Bronchial smooth muscle cell (primary cell): ENCODE measurements at places on chromosomes 16 and 17. TPM values are rescaled to one million over a fixed set of nuclear protein-coding genes. Genes with fewer than 3 reads are reported as not detected.

CASKIN1 gene
- 0.09 and 0.16 TPM in 2 replicates for total RNA-seq

DNAAF1 gene
- total RNA-seq, result under 0.01 TPM in 2 replicates

KRT9 gene
- not detected in 2 replicates for total RNA-seq

MAP2K6 gene
- 3.0 and 3.3 TPM in 2 replicates for total RNA-seq

PHF12 gene
- total RNA-seq, result 10.7 and 14.5 TPM in 2 replicates

AOC3 gene
- 0.16 and 1.9 TPM in 2 replicates for total RNA-seq

SPATA22 gene
- total RNA-seq, result not detected in 2 replicates

GINS2 gene
- total RNA-seq, result 0.77 and 1.9 TPM in 2 replicates

NGFR gene
- 0.26 and 0.32 TPM in 2 replicates for total RNA-seq

LRRC37A3 gene
- 3.5 and 4.1 TPM in 2 replicates for total RNA-seq

CEP20 gene
- 24.3 and 30.6 TPM in 2 replicates for total RNA-seq

OR1A2 gene
- total RNA-seq, result not detected in 2 replicates

KRT33B gene
- total RNA-seq, result not detected in 2 replicates

CISD3 gene
- total RNA-seq, result 2.3 and 3.8 TPM in 2 replicates

DYNLRB2 gene
- total RNA-seq, result 0.32 TPM in 1 of 2 replicates, not detected in the other

NOG gene
- total RNA-seq, result under 0.01 TPM in 1 of 2 replicates, not detected in the other

MBTD1 gene
- total RNA-seq, result 10.9 and 14.9 TPM in 2 replicates

VAT1L gene
- 7.7 TPM in 1 of 2 replicates, not detected in the other for total RNA-seq

RAD51D gene
- total RNA-seq, result 12.5 and 15.0 TPM in 2 replicates

PRCD gene
- total RNA-seq, result 8.0 and 11.2 TPM in 2 replicates

CDC27 gene
- 70.2 and 78.7 TPM in 2 replicates for total RNA-seq

RAB26 gene
- 3.2 and 5.5 TPM in 2 replicates for total RNA-seq

CACNG5 gene
- not detected in 2 replicates for total RNA-seq

FBXO39 gene
- total RNA-seq, result 0.09 TPM in 1 of 2 replicates, not detected in the other

RHBDF1 gene
- 32.3 and 46.5 TPM in 2 replicates for total RNA-seq

SLC35G6 gene
- not detected in 2 replicates for total RNA-seq

ABCA6 gene
- total RNA-seq, result 31.7 and 55.2 TPM in 2 replicates

OR1A1 gene
- total RNA-seq, result not detected in 2 replicates

SCN4A gene
- total RNA-seq, result 0.09 and 0.16 TPM in 2 replicates

CLEC10A gene
- not detected in 2 replicates for total RNA-seq

RPL26 gene
- 3,512 and 6,339 TPM in 2 replicates for total RNA-seq

MAPK8IP3 gene
- total RNA-seq, result 47.4 and 52.1 TPM in 2 replicates

BAHCC1 gene
- total RNA-seq, result 4.4 and 5.1 TPM in 2 replicates

PYY gene
- total RNA-seq, result 0.16 TPM in 1 of 2 replicates, not detected in the other

NAT9 gene
- 39.1 and 46.7 TPM in 2 replicates for total RNA-seq

CCL2 gene
- total RNA-seq, result 1.4 and 5.1 TPM in 2 replicates

PARD6A gene
- 0.47 and 0.86 TPM in 2 replicates for total RNA-seq

TBC1D3C gene
- 1.5 TPM in 1 of 2 replicates, not detected in the other for total RNA-seq

KIF2B gene
- not detected in 2 replicates for total RNA-seq

CD300LB gene
- total RNA-seq, result not detected in 2 replicates

KRTAP4-1 gene
- not detected in 2 replicates for total RNA-seq

SLC52A1 gene
- 0.32 TPM in 1 of 2 replicates, not detected in the other for total RNA-seq

HAS3 gene
- total RNA-seq, result 0.32 and 0.69 TPM in 2 replicates

KRTAP17-1 gene
- not detected in 2 replicates for total RNA-seq
